Fibroblast of the conjunctiva (primary cell): ENCODE measurements at places on chromosomes 13 and 19.

DNA sequence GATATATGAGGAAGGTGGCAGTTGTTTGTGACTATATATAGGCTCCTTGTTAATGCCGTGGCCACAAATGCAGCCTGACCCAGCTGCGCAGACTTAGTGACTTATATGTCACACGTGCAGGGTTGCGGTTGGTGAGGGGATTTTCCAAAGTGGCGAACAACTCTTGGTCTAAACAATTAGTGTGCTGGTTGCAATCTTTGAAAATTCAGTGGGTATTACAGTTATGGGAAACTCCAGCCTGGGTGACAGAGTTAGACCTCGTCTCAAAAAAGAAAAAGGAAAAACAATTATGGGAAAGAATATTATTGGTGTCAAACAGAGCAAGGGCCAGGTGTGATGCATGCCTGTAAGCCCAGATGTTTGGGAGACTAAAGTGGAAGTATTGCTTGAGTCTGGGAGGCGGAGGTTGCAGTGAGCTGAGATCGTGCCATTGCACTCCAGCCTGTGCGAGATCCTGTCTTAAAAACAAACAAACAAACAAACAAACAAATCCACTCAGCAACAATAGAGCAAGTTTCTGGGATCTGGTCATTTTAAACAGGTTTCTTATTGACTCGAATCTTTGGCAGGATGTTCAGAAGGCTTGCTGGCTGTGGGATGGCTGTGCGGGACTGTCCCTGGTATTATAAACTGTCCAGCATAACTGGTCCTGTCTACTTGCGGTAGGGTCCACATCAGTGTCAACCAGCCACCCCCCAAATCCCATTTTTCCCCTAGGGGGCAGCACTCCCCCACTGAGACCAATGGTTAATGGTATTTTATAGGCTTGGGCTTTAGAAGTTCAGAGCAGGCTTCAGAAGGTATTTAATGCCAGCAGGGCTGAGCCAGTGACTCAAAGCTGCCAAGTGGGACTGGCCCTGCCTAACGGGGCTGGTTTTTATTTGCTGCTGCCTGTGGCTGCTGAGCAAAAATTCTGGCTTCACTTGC, 15.4 kb downstream of the RELB start:
- DNase-seq, result peak; percentile 72

GRCh38 chr13:38264363-38265131, 85.1 kb upstream of the UFM1 start:
- no peak for DNase-seq

- DNase-seq, result no peak
Observed at GRCh38 chr19:45643927-45644771, 5.0 kb upstream of the EML2 start.

GRCh38 chr19:14118165-14119051, 846 bp upstream of the PRKACA start:
- peak; percentile 63 for DNase-seq

- DNase-seq, result no peak
Observed at GRCh38 chr19:35909684-35910035, 1.6 kb upstream of the TYROBP start.

GRCh38 chr13:44306371-44307192, 67.0 kb upstream of the SERP2 start:
- DNase-seq, result peak; percentile 73

- DNase-seq, result no peak
Observed at GRCh38 chr13:106488686-106489085, 46.8 kb downstream of the EFNB2 start.

DNA sequence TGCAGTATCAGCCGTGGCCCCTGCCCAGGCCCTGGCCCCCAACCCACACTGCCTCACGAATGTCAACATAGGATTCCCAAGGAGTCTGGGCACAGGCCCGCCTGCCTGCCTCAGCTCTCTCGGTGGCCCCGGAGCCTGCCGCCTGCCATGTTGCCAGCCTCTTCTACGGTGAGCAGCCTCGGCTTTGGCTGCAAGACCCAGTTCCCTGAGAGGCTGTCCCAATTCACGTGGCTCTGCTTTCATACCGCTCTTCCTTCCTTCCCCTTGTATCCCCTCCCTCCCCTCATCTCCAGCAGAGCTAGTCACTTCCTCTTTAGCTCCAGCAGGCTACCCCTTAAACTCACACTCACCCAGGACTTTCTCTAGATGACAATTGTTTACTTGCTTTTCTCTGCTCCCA, 42.7 kb downstream of the SERP2 start:
- DNase-seq, result no peak

DNA sequence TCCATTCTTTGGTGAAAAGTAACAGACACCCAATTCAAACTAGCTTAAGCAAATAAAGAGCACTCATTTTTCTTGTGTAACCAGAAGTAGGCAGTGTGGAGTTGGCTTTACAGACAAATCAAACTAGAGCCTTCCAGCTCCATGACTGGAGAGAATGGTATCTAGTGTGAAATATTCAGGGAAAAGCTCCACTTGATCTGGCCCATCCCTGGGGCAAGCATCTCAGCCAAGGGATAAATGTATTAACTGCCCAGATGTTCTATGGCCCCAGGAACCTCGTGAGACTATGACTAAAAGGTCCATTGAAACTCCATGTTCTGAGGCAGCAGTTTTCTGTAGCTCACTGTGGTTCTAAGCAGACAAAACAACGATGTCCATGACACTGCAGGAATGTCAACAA, 49.9 kb downstream of the TBC1D4 start:
- DNase-seq, result peak; percentile 60

DNA sequence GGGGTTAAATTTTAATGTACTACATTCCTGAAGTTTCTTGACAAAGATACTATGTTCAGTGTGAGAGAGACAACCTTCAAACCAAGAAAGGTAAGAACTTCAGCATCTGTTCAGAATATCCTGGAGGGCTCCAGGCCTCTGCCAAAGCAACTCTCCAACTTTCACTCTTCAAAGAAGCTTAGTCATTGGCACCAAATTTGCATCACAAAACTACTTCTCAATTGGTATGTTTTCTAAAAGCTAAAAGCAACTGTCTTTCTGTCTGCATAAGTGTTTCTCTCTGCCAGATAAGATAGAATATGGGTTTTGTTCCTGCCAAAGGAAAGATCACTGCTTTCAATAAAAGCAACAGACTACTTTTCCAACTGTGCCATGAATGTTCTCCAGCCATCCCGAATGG, 187.4 kb downstream of the SUCLA2 start:
- DNase-seq, result no peak

GRCh38 chr13:87302931-87303330, 368.2 kb upstream of the SLITRK5 start:
- DNase-seq, result no peak

- no peak for DNase-seq
Observed at GRCh38 chr13:98515818-98516465, 61.0 kb downstream of the STK24 start.

DNA sequence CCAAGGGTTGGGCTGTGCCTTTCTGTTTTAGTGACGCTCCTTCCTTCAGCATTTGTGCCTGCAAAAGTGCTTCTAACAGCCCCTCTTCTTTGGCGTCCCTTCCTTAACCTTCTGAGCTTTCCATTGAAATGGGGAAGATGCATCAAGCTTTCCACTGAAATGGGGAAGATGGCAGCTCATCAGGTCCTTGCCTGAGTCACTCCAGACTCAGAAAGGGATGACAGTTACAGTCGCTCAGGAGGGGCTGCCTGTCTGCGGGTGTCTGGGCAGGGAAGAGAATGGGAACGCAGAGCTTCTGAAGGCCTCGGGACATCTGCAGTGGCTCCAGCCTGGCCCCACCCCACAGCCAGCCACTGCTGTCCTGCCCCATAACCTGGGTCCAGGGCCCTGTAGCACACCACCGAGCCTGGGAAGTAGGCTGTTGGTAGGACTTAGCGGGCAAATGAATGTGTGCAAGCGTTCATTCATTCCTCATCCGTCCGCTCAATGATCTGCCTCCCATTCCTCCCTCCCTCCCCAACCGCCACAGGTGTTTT, 9.8 kb downstream of the AP1M1 start:
- DNase-seq, result no peak

DNA sequence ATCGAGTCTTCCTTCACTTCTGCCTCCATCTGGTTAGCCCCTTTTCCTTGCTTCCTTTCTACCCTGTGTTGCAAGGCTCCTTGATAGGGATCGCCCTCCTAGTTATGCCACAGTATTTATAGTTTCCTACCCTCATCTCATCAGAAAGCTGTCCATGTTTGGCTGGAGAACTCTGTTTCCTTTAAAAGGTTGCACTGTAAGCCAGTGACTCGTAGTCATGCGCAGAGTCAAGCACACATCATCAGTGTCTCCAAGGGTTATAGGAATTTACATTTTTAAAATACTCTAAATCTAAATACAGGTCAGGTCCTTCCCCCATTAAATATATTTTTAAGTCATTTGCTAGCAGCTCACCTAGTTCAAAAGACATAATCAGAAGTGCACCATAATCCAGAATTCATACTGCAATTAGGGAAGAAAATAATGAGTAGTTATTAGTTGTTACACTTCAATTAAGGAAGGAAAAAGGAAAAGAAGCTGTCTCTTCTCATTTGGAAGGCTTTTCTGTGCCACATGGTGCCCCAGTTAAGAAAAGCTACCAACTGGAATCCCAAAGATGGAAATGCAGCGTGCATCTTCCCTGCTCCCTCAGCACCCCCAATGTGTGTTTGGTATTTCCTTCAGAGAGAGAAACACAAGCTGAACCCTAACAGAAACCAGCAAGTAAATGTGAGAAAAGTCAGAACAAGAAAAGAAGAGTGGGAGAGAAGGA, 81.0 kb downstream of the GPR12 start:
- DNase-seq, result no peak

DNA sequence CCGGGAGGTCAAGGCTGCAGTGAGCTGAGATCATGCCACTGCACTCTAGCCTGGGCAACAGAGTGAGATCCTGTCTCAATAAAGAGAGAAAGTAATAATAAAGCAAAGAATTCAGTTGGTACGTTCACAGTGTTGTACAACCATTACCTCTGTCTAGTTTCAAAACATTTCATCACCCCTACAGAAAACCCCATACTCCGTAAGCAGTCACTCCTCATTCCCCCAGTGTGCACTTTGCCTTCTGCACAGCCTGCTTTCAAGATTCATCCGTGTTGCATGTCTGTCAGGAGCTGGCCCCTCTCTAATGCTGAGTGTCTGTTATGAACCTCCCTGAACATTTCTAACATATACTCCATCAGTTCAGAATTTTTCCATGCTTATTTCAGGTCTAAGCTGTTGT, 9.4 kb downstream of the POLD1 start:
- no peak for DNase-seq

DNA sequence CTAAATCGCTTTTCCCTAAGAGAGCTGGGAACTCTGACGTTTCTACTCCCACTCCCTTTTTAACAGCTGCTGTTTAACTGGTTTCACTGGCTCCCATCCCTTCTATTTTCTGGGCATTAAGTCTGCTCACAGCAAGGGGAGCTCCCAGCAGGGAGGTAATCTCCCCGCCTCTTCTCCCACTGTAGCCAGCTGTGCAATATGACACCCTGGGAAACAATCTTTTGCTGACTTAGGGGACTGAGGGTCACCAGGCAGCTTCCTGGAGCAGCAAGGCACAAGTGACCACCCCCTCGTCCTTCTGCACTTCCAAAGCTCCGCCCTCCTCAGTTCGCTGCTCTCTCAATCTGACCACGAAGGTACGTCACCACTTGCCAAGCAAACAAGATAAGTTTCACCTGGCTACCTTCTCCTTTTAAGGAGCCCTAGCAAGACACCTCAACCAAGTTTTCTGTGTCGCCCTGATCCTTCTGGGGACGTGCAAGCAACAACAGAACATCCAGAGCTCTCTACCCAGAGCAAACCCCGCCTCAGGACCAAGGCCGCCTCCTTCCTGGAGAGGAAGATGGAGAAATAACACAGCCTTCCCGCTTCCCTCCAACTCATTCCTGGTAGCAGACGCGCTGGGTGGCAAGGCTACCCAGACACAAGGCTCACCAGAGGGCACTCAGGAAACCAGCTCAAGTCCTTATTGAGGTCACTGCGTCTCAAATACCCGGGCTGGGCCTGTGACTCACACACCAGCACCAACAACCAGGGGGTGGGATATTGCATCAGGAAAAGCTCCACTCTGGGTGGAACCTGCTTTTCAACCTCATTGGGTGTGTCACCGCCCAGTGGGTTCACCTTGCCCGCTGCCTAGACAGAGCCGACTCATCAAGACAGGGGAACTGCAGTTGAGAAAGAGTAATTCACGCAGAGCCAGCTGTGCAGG, 92.4 kb downstream of the STK24 start:
- DNase-seq, result peak; percentile 85

- DNase-seq, result peak; percentile 68
Observed at GRCh38 chr13:97257800-97258799, 36.0 kb downstream of the MBNL2 start.

- no peak for DNase-seq
Observed at GRCh38 chr13:102461302-102461701, 59.5 kb upstream of the FGF14 start.

GRCh38 chr19:48685583-48685982, 10.2 kb upstream of the FUT2 start:
- DNase-seq, result no peak

DNA sequence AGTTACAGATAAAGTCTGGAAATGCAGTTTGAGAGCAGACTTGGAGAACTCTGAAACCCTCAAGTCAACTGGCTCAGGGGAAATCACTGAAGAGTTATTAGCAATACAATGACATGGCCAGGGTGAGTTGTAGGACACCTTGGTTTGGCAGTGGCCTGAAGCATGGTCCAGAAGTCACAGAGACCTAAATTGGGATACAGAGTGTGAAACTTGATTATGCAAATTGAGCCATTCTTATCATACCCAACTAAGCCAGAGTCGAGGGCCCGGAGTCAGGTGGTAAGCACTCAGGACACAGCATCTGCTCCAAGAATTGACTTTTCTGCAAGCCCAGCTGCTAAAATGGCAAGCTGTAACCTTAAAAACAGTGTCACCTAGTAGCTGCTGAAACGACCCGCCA, 224.5 kb downstream of the DCLK1 start:
- no peak for DNase-seq

DNA sequence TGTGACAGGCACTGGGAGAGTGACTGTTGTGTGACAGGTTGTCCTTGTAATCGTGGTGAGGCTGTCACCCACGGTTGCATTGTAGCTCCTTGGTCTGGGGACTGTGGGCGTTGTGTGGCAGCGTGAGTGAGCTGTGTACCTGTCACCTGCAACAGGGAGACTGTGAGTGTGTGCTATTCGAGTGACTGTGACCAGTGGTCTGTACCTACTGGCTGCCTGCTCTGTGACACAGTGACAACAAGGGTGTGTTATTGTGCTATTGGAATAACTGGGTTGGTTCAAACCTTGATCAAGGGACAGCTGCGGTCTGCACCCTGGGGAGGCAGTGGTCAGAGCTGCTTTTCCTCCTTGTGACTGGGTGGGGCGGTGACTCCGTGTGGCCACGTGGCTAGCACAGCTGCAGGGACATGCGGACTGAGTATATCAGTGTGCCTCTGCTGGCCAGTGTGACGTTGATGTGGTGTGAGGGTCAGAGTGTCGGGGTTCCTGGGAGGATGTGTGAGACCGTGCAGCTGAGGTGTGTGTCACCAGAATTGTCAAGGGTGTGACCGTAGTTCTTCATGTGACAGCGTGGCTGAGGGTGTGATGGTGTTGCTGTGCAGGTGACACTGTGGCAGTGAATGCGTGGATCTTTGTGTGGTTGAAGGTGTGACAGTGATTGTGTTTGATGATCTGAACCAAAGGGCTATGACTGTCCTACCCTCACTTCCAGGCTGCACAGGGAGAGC, 10.1 kb upstream of the NFIX start:
- no peak for DNase-seq

GRCh38 chr13:73601708-73602107, 532.5 kb downstream of the KLF12 start:
- DNase-seq, result no peak

GRCh38 chr13:112331675-112332074, 44.5 kb upstream of the SPACA7 start:
- no peak for DNase-seq
